Amygdala (tissue), 56 donors: ENCODE measurements at places on chromosomes 3 and 15.

GRCh38 chr3:172288651-172289050 is 159.6 kb downstream of the GHSR start:
- no peak for DNase-seq

GRCh38 chr3:16433701-16434151 is 79.8 kb downstream of the RFTN1 start:
- DNase-seq = no peak

- no peak for DNase-seq
These were observed 563.5 kb upstream of the CCDC54 start for GRCh38 chr3:106813742-106814141.

GRCh38 chr3:43001556-43002121 is 22.5 kb downstream of the GASK1A start:
- DNase-seq = no peak

DNA sequence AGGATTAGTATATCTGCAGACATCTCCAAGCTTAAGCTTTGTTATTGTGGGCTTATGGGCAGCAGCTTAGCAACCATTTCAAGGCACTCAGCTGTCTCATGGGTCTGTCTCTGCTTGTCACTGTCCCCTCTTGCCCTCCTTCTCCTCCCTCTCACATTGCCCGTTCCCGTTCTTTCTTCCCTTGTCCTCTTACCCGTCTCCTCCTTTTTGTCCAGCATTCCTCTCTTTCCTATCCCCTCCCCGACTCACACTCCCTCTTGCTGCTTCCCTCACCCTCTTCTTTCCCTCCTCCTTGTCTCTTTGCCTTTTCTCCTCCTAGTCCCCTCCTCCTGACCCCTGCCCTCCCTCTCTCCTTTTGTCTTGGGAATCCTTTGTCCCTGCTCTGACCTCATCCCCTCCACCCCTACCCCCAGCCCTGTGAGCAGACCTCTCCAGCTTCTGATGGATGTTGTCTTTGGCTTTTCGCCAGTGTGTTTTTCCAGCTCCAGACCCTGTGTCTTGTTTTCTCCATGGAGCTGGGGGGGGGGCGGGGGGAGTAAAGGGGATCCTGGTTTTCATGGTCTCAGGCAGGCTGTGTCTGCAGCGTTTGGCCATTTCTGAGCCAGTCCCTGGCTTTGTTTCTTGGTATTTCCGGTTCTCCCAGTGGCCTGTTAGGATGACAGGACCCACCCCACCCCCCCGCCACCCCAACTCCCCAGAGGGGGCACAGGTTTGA is 47.9 kb upstream of the TRAK1 start:
- DNase-seq = no peak

DNA sequence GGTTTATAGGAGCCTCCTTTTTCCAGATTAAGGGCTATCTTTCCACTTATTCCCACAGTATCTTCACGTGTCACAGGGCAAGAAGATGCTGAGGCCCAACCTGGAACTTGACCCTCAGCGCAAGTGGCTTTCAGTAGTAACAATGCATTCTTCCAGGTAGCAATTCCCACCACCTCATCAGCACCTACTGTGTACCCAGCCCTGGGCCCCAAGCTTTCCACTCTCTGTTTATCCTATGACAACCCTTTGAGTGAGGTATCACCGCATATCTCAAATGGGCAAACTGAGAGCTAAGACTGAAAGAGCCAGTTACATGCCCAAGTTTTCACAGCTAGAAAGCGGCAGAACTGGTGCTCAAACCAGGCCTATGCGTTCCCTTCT is 88.2 kb downstream of the CPN2 start:
- DNase-seq = no peak

DNA sequence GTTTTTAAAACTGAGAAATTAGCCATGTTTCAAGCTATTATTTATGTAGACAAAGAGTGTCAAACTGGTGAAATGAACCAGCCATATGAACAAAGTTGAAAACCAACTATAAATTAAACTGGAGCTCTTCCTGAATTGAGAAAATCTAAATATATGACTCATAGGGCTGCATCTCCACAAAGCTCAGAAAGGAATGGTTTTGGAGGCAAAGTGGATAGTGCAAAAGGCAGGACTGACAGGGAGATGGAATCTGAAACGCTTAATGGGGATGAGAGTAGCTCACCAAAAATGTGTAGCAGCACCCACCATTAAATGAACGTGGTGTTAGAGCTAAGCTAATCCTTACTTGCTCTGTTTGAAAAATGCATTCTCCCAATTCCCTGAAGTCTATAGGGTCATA is 1066.0 kb downstream of the AGBL1 start:
- DNase-seq = no peak

DNA sequence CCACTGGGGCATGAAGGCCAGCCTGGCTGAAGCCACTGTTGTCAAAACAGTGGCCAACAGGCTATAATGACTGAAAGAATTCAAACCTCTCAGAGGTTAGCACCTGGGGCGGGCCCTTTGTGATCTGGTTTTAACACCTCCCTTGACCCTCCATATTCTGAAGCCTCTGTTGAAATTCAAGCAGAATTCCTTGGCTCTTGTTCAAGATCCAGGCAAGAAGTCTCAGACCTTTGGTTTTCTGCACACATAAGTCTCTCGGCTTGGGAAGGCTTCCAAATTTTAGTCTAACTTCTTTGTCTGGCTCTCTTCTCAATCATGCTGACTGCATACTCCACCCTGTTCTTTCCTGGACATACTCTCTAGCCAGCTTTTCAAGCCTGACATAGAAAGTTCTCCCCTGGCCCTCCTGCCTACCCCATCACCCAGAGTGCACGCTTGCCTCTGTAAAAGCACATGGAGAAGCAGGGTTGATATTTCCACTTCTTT is 144.5 kb downstream of the PDZRN3 start:
- no peak for DNase-seq

GRCh38 chr3:150428562-150428961 is 20.5 kb downstream of the TSC22D2 start:
- DNase-seq = no peak

DNA sequence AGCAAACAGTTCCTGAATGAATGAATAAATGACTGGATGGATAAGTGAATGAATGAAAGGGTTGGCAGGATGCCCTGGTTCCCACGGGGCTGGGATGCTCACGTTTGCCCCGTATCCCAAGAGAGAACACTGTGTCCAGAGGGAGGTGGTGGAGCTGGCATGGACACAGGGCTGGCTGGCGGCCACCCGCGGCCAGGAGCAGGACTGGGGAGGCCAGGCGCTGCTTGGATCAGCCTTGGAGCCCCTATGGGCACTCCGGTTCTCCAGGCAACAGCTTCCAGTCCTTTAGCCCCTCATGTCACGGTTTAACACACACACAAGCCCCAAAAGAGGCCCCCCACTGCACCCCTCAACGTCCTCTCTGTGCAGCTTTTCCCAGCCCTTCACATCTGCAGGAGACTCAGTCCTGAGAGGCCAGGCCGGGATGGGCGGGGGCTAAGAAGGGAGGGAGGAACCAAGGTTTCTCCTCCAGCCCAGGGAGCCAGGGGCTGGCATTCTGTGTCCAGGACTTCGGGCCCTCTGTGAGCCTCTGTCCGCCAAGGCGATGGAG is 86.0 kb upstream of the ALDH1L1 start:
- DNase-seq = no peak

- DNase-seq = no peak
These were observed 612 bp upstream of the C15orf40 start for GRCh38 chr15:83012076-83012426.

- no peak for DNase-seq
These were observed 27.3 kb downstream of the CCDC33 start for GRCh38 chr15:74263466-74263865.
